ENCODE measurements at places on chromosomes 11 and 22.
A peak's percentile ranks its signal among the peaks of the same experiment; 100 is the strongest.

- no peak for DNase-seq
Measured at GRCh38 chr22:26134654-26135330, 34.5 kb upstream of the SEZ6L start.

- no peak for DNase-seq
Measured at GRCh38 chr11:94315664-94316063, 11.3 kb downstream of the IZUMO1R start.

DNA sequence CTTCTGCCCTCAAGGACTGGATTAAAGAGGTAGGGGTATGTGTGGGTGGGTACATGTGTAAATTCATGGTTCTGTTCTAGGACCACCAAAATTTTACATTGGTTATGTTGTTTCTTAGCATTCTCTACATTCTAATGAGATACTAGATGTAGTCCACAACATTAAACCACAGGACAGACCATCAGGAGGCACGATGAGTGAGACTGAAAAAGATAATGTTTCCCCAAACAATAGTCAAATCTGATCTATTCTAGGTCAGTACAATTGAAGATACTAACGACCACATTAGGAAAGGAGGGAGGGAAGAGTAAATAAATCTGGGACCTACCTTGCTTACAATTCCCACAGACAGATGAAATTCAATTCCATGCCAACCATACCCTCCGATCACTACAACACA, 42.2 kb downstream of the MRTFA start:
- no peak for DNase-seq

DNA sequence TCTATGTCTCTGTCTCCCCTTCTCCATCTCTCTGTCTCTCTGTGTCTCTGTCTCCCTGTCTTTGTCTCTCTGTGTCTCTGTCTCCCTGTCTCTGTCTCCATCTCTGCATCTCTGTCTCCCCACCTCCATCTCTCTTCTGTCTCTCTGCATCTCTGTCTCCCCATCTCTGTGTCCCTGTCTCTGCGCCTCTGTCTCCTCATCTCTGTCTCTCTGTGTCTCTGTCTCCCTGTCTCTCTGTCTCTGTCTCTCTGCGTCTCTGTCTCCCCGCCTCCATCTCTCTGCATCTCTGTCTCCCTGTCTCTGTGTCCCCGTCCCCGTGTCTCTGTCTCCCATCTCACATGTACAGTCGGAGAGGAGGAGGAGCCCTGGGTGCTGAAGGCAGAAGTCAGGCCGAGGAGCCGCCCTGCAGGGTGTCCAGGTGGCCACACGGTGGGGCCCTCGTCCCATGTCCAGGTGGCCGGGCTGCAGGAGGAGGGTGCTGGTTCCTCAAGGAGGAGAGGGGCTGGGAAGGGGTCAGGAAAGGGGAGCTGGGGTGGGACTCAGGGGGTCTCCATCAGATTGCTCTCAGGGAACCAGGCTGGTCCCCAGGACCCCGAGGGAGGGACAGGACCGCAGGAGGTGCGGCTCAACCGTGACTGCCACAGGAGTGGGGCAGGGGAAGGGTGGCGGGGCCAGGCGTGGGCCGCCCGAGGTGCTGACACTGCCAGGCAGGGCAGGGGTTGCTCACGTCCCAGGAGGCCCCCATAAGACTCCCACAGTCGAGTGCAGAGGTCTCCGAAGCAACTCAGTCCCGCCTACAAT, 25.6 kb upstream of the TH start:
- peak; percentile 46 for DNase-seq

DNA sequence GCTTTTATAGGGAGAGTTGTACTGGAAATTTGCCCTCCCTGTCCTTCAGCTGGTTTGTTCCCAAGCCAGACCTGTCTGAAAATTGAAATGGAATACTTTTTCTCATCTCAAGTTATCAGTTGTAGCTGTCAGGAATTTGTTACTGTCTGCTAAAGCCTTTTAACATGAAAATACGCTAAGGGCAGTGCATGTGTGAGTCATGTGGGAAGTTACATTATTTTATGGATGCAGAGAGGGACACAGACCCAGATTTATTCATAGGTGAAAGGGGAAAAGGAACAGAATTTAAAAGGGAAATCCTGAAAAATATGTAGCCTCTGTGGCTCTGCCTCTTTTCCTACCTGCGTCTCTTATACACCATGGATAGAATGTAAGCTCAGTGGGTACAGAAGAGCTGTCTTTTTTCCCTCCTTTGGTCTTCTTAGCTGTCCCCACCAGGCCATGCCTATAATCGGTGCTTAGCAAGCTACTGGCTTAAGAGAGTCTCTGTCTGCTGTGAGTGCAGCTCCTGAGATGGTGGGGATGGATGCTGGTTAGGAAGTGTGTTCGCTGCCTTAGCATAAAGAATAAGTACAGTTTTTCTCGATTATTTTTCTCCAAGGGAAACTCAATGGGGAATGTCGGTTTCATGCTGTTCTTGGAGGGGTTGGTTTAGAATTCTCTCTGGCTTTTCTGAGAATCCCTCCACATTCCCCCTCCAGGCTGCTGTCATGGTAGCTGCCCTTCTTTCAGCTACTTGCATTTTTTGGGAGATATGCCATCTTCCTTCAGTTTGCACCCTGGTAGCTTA, 166.8 kb downstream of the TEAD1 start:
- DNase-seq: no peak

DNA sequence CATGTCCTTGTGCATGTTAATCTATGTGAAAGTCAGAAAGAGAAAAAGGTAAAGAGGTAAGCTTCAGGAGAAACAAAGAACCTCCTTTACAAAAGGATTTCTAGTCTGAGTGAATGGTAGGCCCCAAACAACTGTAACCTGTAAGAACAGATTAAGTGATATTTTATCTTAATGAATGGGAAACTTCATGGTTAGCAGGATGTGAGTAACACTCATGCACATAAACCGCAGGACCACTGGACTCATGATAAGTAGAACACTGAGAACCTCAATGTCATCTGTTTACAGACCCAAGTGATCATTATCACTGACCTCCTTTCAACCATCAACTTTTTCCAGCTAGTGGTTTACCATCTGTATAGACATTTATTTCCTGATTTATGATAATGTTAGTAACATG, 19.9 kb downstream of the OR8G5 start:
- DNase-seq: no peak

- DNase-seq: no peak
Measured at GRCh38 chr11:73321604-73322381, 13.7 kb downstream of the ARHGEF17 start.

DNA sequence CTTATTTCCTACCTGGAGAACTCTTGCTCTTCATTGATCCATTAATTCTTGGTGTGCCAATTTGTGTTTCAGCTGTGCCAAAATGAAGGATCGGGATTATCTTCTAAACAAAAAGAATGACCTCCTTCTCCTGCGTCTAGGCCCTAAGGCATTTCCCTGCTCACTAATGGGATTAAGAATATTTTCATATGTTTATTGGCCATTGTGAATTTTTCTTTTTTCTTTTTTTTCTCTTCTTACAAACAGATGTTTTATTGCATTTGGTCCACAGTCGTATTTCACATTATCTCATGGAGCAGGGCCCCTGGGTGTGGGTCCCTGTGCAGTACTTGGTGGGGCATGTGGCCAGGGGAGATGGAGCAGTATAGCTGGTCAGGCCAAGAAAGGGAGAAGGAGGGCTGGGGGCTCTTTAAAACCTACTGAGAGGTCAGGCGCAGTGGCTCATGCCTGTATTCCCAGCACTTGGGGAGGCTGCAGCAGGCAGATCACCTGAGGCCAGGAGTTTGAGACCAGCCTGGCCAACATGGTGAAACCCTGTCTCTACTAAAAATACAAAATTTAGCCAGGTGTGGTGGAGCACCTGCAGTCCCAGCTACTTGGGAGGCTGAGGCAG, 35.3 kb upstream of the HORMAD2 start:
- DNase-seq: no peak

- DNase-seq: no peak
Measured at GRCh38 chr11:62863687-62864335, 16.9 kb upstream of the SLC3A2 start.

GRCh38 chr11:119056421-119056999, 495 bp downstream of the HYOU1 start:
- DNase-seq: no peak

DNA sequence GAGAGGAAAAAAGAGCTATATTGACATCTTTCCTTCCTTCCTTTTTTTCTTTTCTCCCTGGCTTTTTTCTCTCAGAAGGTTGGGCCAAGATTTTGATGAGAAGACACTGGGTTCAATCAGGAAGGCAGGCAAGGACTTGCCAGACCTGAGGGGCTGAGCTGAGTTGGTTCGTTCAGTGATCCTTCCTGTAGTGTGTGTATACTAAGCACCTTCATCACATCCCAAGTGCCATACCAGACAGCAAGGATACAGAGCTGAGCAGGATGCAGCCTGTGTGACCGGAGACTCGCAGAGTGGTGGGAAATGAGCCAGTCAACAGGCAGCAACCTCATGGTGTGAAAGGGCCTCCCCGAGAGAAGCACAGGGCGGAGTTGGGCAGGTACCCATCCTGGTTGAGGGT, 95.5 kb downstream of the SPON1 start:
- DNase-seq: no peak

- no peak for DNase-seq
Measured at GRCh38 chr22:44925465-44926123, 84.2 kb downstream of the PHF21B start.

- DNase-seq: peak; percentile 5
Measured at GRCh38 chr11:12842933-12843636, 166.0 kb upstream of the RASSF10 start.

DNA sequence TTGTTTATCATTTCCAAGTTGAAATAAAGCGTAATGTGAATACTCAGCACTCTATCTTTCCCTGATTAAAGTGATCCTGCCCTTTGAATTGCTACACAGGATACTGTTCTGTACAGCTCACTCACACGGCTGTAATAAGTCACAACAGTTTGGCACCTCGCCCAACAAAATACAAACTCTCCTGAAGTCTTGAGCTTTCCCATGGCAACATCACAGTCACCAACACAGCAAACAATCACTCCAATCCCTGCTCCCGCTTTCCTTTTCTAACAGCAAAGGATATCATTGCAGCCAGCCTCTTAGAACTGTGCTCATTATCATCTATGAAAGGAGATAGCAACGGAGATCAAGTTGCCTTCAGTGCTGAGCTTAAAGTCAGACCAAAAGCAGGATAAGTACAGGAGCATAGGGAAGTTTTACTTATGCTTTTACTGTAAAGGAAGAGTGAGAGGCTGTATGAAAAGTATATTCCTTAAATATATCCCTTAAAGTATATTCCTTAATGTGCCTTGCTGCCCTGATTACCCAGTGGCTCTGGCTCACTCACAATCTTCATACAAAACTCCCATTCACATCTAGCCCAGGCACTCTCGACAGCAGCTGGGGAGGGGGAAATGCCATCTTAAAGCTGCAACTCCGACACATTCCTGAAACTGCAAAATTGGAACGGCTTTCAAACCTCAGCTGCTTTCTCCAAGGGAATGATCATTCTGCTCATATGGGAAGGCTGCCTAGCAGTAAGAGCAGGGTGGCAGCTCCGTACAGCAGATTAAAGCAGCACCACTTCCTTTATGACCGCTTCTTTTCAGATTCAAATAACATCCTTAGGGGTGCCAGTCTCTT, 35.8 kb downstream of the MAML2 start:
- no peak for DNase-seq

GRCh38 chr11:36631774-36632173, 33.7 kb upstream of the RAG2 start:
- DNase-seq: no peak

Measured in hematopoietic multipotent progenitor cell treated with erythropoietin and hydrocortisone succinate and interleukin-3 and kit ligand, for 15 days (in vitro differentiated cells).